ENCODE measurements at places on chromosomes 2 and 18.

GRCh38 chr2:41618754-41619153 lies 429.1 kb upstream of the PKDCC start:
- DNase-seq = no peak

DNA sequence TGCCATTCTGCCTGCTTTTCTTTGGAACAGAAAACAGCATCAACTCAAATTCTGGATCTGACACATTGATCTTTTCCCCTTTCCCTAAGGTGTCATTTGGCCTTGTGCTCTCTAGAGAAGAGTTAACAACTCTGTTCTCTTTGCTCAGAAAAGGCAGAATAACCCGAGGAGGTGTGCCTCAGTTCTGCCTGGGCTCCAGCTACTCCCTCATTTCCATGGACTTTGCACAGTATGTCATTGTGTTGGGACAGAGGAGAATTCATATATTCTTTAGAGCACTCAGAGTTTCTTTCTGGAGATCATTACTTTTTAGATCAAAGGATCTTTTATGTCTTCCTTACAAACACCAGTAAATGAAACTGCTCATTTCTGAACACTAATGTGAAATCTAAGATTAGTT lies 249.1 kb downstream of the PHLPP1 start:
- DNase-seq = no peak

- DNase-seq = no peak
These were observed 259.4 kb upstream of the ETAA1 start for GRCh38 chr2:67137699-67138098.

DNA sequence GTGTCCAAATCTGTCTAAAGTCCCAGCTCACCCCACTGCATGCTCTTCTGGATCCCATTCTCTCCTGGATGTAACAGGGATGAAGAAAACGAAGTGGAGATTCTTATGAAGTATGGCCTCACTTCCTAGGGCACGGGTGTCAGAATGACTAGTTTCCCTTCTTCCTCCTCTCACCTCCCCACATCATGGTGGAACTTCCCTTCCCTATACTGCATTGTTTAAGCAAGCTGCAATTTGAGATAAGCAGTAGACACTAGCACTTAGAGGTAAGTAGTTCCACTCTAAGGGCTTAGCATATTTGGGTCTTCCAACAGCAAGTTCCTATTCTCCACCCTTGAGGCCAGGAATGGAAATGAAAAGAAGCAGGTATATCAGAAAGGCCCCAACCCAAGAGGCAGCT lies 29.7 kb downstream of the SLC4A5 start:
- no peak for DNase-seq

GRCh38 chr2:223900066-223900465 lies 45.1 kb downstream of the WDFY1 start:
- DNase-seq = no peak

- DNase-seq = no peak
These were observed 102.4 kb downstream of the VAPA start for GRCh38 chr18:10015941-10016819.

DNA sequence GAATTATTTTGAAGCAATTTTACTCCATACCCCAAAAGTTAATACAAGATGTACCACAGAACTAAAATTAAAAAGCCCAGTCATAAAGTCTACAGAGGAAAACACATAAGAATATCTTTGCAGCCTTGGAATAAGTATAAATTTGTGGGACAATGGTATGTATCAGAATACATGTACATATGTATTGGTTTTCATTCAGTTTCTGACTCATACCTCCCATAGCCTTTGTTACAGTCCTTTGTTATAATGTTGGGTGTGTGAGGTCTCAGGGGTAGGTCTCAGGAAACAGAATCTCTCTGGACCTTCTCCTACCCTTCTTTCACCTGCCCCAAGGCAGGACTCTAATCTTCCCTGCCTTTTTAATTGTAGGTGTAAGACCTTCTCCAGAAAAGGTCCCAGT lies 1370.7 kb upstream of the CDH2 start:
- DNase-seq = no peak

- no peak for DNase-seq
These were observed 428.6 kb upstream of the FSHR start for GRCh38 chr2:49582946-49583345.
